Lung (tissue), 17 donors: ENCODE measurements at places on chromosomes 2 and 18. TPM values are rescaled to one million over a fixed set of nuclear protein-coding genes. Genes with fewer than 3 reads are reported as not detected.

Gene DUSP28
- total RNA-seq = 2.8 TPM

Gene MOGAT1
- total RNA-seq = not detected

- DNase-seq = peak; percentile 19
Observed at GRCh38 chr2:223528036-223528435, 74.1 kb downstream of the SCG2 start.

GRCh38 chr18:54151376-54151775, 73.1 kb downstream of the MBD2 start:
- DNase-seq = no peak

GRCh38 chr18:12456441-12456840, 48.7 kb downstream of the PRELID3A start:
- DNase-seq = no peak

- no peak for DNase-seq
Observed at GRCh38 chr2:221893501-221893900, 321.4 kb upstream of the EPHA4 start.

DNA sequence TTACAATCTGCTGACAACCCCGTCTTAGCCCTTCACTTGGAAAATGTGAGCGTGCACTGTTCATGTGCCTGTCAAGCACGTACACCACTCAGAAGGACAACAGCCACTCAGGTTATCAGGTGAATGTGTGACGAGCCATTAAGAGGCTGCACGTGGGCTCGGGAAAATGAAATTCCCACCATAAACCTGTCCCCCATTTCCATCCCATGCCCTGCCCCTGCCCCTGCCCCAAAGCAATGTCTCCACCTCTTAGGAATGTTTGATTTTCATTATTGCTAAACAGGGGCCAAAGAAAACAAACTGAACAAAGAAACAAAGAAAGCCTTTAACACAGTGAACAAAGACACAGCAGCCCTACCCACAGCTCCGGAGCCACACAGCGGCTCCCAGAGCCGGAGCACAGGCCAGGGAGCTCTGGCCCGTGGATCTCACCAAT, 90.5 kb downstream of the TMEM18 start:
- DNase-seq = peak; percentile 51
